ENCODE measurements at places on chromosomes 4 and X.
A peak's percentile ranks its signal among the peaks of the same experiment; 100 is the strongest.

- DNase-seq: no peak
These were observed 92.2 kb upstream of the TRIM2 start for GRCh38 chr4:153112041-153112441.

GRCh38 chrX:1521459-1521956 lies 15.5 kb downstream of the P2RY8 start:
- DNase-seq: no peak

DNA sequence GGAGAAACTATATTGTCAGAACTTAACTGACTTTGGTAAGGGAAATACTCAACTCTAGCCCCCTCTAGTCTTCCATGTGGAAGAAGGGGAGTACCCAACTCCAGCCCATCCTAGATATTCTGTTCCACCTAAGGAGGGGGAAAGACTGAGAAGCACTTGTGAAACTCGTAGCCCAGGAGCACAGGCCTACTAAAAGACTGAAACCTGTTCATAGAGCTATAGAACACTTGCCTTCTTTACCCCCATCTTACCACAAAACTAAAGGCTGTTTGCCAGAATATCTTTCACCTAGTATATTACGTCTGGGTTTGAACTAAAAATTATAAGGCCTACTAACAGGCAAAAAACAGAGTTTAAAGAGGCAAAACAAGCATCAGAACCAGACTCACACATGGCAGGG lies 15.5 kb downstream of the CLDN22 start:
- DNase-seq: no peak

DNA sequence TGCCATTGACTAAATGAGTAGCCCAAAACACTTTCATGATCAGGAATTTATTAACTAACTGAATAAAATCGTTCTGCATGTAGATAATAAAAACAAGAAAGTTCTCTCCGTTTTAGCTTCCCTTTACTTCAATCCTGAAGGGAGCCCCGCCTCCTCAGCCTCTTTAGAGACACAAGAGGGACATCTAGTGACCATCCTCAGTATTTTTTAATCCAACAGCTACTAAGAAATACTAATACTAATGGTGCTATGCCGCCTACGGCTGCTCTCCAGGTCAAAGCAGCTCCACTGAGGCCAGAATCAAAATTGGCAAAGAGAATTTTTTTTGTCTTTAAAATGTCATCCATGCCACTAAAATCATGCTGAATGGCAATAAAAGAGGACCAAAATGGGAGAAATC lies 3.2 kb upstream of the PCDH19 start:
- DNase-seq: no peak

GRCh38 chr4:146428298-146428697 lies 93.4 kb downstream of the SLC10A7 start:
- no peak for DNase-seq

DNA sequence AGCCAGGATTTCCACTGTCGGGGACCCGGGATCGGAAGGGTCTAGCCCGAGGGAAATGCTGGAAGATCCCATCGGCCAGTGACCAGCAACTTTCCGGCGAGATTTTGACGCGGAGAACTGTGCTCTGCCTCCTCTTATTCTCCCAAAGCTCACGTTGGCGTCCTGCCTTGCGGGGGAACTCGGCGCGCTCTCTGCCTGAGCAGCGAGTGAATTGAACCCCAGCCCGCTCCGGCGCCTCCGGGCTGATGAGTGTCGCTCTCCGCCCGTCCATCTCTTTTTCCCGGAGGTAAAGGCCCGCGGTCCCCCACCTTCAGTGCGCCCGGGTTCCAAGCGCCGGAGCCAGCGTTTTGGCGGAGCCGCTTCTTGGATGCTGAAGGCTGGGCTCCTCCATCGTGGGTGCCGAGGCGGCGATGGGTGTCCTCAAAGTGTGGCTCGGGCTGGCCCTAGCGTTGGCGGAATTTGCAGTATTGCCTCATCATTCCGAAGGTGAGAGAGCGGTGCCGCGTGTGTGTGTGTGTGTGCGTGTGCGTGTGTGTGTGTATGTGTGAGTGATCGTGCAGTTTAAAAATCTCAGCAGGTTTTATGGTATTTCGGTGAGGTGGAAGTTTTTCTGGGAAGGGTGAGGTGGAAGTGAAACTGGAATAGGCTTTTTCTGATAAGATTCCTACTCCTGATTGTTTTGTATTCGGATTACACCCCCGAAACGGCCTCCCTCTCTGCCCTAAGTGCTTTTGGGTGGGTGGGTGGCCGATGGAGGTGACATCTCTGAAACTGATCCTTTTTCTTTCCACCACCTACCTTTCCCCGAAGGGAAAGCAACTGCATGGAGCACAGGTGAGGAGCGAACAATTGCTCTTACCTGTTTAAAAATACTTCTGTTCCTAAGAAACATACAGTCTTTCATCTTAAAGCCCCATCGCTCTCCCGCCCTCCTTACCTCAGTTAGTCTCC lies 752 bp downstream of the FRAS1 start:
- peak; percentile 28 for DNase-seq

GRCh38 chr4:187090401-187090800 lies 366.7 kb upstream of the FAT1 start:
- DNase-seq: no peak
